Activated CD8-positive, alpha-beta memory T cell treated with anti-CD3 and anti-CD28 coated beads, Interleukin-2, amount 10 ng/mL, durations not matched to agents 7 days and 5 days (primary cell): ENCODE measurements at places on chromosomes 3 and 15. TPM values are rescaled to one million over a fixed set of nuclear protein-coding genes. Genes with fewer than 3 reads are reported as not detected.
A peak's percentile ranks its signal among the peaks of the same experiment; 100 is the strongest.

Gene NEO1
- total RNA-seq, result 5.4 TPM

- no peak for DNase-seq
These were observed 15.9 kb downstream of the PPM1L start for GRCh38 chr3:160771811-160772459.

GRCh38 chr3:37556789-37557301 is 304.8 kb upstream of the CTDSPL start:
- DNase-seq, result no peak

- DNase-seq, result no peak
These were observed 9.0 kb downstream of the P2RY1 start for GRCh38 chr3:152843955-152844354.

Gene LIPH
- not detected for total RNA-seq

- DNase-seq, result no peak
These were observed 48.1 kb downstream of the MYO5C start for GRCh38 chr15:52247461-52247860.

- DNase-seq, result no peak
These were observed 60.5 kb upstream of the MINAR1 start for GRCh38 chr15:79371591-79371990.

DNA sequence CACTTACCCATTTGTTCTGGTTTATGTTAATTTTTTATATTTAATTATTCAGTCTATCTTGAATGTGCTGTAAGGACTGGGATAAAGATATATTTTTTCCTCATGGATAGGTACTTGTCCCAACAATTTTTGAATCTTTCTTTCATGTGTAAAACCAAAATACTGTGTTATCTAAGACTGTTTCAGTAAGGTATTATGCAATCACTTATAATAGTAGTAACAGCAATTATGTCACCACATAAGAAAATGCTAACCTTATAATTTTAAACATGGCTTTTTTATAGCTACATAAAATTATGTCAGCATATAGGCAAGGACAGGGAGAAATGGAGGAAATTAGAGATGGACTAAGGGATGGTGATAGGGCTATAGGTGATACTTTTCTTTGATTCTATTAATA is 2.9 kb upstream of the CTDSPL start:
- DNase-seq, result no peak

Gene MAGI1
- total RNA-seq, result 4.3 TPM

DNA sequence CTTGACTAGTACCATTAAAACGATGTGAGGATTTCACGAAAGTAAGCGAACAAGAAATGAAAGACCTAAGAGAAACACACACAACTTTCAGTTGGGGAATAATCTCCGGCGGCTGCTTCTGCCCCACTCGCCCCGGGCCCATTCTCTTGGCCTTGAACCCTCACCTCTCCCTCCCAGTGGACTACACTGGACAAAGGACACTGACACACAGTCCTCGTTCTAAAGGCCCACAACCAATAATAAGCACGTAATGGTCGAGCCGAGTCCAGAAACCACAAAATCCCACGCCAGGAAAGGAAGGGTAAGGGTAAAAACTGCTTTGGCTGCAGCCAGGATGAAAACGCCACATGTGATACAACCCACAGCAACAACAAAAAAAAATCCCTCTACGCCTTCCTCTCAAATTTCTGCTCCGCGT is 469 bp downstream of the ZNF770 start:
- DNase-seq, result no peak

GRCh38 chr15:45023659-45024225 is 747 bp downstream of the SORD start:
- no peak for DNase-seq

- peak; percentile 23 for DNase-seq
These were observed 53.8 kb downstream of the GASK1A start for GRCh38 chr3:43032646-43033628.

- no peak for DNase-seq
These were observed 19.8 kb downstream of the RAB7A start for GRCh38 chr3:128745742-128746141.

DNA sequence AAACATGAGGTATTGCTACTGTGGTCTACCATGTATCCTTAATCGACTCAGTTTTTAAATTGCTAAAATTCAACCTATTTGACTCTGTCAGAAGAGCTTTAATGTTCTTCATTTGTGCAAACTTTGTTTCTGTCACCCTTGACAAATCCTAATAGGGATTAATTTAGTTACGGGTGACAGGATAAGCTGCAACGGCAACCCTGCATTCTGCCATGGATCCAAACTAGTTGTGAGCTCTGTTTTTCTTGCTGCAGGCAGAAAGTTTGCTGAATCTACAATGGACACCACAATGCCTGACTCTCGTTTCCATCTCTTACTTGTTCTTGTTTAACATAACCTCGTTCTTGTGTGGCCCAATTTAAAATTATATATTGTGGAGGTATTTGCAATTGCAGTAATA is 352.3 kb downstream of the ROBO2 start:
- DNase-seq, result no peak

Gene RBP2
- total RNA-seq, result not detected

DNA sequence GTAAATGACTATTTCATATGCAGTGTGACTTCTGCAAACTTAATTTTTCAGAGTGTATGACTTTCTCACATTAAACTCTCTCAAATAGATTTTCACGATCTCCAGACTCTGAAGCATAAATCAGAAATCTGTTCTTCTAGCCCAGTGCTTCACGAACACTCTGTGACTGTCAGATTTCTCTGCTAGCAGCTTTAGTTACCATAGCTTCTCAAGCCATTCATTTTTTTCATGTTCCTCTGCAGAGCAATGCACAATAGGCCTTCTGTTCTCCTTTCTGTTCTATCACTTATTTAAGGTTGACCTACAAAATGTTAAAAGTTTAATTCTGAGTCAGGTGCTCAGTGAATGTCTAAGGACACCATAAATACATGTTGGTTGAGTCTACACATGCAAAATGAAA is 1102.2 kb downstream of the TUSC7 start:
- no peak for DNase-seq

Gene FSD2
- not detected for total RNA-seq

Gene TTLL13
- 0.80 TPM for total RNA-seq

Gene FES
- 61.2 TPM for total RNA-seq

DNA sequence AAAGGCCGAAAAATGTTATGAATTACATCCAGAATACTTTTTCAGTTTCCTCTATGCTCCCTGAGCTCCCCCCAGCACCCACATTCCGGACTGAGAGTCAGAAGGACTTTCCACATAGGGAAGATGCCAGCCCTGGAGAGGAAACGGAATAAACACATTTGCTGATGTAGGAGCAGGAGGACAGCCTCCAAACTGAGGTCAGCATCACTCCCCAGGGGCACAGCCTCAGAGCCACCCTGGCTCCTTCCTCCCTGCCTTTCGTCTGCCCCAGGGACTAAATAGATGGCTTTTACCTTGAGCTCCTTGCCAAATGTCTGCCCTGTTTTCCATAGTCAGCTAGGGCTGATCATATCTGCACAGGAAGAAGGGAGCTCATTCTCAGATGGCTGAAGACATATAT is 22.6 kb upstream of the SLCO2A1 start:
- no peak for DNase-seq

DNA sequence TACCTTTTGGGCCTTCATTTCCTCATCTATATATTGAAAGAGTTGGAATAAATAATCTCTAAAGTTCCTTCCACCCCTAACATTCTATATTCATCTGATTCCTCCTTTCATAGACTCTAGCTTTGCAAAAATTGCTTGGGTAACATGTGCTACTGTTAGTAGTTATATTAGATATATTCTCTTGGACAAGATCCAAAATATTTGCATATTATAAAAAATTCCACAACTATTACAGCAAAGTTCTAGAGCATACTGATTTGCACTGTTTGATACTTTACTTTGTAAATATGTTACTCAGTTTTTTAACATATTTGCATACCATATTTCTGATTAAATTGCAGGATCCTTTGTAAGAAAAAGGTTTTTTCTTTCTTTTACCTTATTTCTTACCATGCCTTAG is 95.9 kb upstream of the UBE2E2 start:
- no peak for DNase-seq

Gene LRTM1
- not detected for total RNA-seq

DNA sequence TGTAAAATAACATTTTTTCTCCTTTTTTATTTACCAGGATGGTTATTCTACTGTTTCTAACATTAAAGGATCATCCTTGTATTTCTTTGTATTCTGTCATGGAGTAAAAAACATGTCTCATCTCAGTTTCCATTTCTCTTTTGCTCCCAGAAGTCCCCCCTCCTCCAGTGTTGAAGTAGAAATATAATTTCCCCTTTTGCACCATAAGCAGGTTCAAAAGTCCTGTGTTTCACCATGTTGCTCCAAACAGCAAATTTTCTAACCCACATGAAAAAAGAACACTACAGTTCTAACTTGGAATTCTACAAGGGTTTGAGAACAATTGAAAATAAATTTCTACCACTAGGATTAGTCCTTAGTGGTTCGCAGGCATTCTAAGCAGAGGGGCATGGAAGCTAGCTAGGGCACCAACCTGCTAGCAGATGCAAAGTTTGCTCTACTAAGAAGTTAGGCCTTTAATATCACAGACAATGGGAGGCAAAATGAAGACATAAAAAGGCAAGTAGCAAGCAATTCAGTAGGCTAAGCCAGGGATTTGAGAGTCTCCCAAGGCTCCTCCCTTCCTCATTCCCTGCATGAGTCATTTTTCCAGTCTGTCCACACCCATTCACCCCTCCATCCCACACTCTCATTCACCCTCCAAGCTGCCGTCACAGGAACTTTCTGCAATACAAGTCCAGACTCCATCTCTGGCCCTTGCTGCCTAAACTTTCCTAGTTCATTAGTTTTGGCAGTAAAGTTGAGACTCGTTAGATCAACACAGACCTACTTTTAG is 2.3 kb upstream of the MBNL1 start:
- DNase-seq, result no peak

DNA sequence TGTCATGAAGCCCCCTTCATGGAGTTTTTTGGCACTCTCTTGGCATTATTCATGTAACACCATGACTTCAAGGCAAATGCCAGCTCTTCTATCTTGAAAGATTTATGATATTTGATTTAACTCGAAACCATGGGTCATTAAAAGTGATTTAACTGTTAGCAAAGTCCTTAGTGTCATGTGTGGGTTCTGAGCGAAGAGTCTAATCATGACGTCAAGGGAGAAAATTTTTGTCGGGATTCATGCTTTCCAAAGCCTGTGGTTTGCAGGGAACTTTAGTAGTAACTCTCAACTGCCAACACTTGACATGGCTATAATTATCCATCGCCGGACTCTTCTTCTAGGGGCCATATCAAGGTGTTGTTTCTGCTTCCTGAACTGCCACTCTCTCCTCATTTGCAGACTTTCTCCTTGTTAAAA is 11.5 kb downstream of the GXYLT2 start:
- no peak for DNase-seq

DNA sequence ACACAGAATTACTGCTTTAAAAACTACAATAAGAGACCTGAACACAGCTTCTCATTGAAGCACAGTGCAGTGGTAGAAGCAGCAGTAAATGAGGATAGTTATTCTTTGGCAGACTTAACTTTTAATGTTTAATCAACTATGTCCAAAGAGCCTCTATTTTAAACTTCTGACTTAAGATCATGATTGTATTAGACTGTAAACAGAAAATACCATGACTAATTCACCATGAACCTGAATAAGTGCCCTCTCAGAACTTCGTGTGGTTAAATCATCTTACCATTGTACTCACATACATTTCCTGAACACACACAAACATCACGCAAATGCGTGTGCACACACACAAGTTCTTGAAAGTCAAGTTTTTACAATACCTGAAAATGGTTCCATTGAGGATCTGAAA is 13.9 kb downstream of the CEP152 start:
- no peak for DNase-seq
